Activated CD4-positive, alpha-beta T cell treated with anti-CD3 and anti-CD28 coated beads, Interleukin-2, amount 50 U/mL, for 1 hour (primary cell): ENCODE measurements at places on chromosomes 16 and 17.

- DNase-seq, result no peak
Observed at GRCh38 chr17:16328997-16329396, 24.3 kb downstream of the CENPV start.

DNA sequence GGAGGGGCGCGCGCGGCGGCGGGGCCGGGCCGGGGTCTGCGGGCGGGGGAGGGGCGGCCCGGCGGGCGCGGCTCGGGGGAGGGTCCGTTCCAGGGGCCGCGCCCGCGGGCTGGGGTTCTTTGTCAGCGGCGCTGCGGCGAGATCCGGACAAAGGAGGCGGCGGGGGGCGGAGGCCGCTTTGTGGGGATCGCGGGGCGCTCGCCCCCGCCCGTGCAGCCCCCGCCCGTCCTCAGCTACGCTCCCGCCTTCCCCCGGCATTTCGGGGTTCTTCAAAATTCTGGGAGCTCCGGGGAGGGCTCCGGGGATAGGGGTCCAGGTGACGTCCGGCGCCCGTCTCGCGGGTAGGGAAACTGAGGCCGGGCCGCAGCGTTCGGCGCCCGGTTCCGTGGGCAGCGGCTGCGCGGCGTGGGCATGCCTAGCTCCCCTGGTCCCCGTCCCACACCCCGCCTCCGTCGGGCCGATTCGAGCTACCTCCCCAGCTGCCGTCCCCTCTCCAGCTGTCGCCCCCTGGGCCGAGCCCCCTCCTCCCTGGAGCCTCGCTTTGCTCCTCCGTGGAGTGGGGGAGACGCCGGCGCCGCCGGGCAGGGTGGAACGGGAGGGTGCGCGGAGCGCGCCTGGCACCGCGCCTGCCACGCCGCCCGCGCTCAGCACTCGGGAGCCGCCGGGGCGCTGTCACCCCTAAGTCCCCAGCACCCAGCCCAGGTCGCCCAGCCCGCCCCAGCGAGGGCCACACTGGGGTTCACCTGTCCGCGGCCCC is 546 bp downstream of the SNN start:
- DNase-seq, result peak; percentile 40

- DNase-seq, result no peak
Observed at GRCh38 chr17:39200957-39201510, 951 bp downstream of the RPL19 start.

- no peak for DNase-seq
Observed at GRCh38 chr17:8015236-8015956, 13.0 kb downstream of the GUCY2D start.

GRCh38 chr17:15398736-15399331 is 57.4 kb upstream of the TEKT3 start:
- no peak for DNase-seq
